ENCODE measurements at places on chromosomes 6 and 20. TPM values are rescaled to one million over a fixed set of nuclear protein-coding genes. Genes with fewer than 3 reads are reported as not detected.

DNA sequence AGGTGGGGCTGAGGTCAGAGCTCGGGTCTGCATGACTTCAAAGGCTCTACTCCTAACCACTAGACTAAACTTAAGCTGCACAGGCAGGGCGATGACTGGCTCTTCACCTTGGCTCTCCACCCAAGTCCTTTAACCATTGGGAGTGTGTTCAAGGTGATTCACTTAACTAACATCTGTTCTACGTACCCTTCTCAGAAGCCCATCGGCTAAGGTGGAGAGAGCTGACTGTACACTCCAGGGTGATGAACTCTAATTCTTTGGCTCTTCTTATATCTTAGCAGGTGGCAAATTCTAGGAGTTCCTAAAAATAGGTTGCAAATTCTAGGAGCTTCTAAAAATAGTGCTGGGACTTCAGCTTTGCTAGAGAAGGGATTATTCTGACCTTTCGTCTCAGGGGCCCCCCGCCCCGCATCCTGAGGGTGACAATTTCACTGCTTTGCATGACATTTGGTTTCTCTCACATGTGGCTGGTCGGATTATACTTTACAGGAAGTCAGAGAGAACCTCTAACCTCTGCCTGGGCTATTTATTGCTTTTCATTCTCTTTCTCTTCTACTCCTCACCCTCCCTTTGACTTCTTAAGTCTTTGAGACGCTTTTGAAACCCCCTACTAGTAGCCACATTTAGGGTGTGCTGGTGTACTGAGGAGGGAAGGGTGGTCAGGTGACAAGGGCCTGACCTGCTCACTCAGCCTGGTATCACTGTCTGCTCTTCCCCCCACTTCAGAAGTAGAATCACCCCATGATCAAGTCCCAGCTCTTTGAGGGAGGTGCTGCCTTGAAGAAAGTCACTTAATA lies 55.5 kb downstream of the PRDM1 start:
- no peak for DNase-seq

GRCh38 chr6:154414021-154414813 lies 57.6 kb upstream of the IPCEF1 start:
- peak; percentile 28 for DNase-seq

DNA sequence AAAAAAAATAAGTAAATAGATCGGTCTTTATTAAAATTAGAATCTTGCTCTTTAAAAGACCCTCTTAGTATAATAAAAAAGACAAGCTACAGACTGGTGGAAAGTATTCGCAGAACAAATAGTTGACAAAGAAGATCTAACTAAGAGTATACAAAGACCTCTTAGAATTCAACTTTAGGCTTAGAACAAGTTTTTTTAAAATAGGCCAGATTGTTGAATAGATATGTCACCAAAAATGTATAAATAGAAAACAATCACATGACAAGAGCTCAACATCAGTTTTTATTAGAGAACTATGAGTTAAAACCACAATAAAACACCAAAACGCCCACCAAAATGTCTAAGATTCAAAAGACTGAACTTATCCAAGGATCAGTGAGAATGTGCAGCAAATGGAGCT lies 632.7 kb upstream of the PTCHD4 start:
- no peak for DNase-seq

The CRIP3 gene
- not detected for total RNA-seq

DNA sequence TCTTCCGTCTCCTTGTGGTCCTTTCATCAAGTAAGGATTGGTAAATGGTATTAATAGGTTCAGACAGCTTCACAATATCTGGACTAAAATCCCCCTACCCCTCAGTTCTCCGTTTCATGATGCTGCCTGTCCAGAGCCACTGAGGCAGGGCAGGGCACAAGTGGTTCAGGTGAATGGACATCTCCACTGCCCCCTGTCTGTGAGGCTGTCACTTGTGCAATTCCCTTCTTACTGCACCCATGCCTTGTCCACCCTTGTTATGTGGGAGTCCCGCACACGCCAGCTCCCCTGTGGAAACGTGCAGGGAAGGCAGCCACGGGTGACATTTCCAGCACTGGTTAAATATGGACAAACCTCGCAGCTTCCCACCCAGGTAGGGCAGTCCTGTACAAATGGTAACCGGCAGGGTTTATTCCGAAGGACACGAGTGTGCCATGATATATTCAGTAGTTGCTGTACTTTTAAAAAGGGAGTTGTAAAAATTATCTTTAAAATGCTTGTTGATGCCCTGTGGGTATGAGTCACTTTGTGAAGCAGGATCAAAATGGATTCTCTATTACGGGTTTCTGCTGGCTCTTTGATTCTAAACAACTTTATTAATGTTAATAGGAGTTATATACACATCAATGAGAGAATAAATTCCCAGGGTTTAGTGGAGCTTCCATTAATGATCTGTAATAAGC lies 73.5 kb downstream of the FYN start:
- no peak for DNase-seq

The BPIFB4 gene
- total RNA-seq: not detected

All from LHCN-M2 (cell line).